ENCODE measurements at places on chromosomes 4 and X.

DNA sequence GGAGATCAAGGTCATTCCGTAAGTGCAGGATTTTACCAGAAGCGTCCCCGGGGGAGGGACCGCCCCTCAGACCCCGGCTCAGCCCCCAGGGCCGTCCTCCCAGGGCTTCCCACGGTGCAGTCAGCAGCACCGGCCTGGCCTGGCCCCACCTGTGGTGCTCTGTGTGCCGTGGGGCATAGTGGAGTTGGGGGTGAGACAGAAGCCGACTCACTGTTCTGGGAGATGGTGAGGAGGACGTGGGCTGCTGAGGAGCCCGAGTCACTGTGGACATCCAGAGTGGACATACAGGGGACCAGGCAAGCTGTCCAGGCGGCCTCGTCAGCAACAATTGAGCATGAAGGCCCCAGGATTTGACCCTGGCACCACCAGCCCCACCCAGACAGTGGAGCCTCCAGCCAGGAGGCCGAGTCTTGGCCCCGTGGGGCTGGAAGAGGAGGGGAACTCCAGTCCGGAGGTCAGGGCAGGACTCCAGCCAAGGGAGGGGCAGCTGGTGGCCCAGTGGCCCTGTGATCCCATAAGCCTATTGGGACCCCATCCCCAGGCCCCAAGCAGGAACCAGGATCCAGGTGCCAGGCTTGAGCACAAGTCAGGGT is 19.1 kb downstream of the ATP5ME start:
- peak; percentile 70 for DNase-seq

DNA sequence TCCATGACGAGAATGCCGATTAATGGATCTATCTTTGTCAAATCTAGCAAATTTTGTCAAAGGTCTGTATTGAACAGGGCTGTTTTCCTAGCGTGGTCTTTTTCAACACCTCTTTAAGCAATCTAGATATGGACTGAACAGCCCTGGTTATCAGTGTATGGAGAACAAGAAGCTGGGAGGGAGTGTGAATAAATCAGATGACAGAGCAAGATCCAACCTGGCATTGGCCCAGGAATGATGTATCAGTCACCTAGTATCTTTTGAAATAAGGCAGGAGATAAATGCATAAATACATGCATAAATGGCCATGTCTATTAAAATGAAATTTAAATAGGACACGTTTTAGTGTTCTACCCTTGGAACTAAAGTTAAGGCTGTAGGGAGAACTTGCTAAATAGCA is 15.7 kb upstream of the AP1S2 start:
- DNase-seq = no peak

DNA sequence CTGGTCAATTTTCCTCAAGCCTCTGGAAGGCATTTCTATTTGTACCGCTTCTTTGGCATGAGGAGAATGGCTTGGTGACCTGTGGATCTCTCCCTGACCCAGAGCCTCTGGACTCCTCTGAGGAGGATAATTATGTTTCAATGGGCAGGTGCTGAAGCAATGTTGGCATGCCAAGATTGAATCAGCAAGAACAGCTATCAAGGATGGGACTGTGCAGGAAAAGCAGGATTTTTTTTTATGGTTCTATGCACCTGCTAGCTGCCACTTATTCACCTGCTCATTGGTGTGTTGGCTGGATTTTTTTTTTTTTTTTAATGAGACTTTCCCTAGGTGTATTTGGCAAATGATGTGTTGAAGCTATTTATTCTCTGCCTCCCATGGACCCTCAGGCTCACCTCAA is 821.2 kb downstream of the RPA4 start:
- no peak for DNase-seq

DNA sequence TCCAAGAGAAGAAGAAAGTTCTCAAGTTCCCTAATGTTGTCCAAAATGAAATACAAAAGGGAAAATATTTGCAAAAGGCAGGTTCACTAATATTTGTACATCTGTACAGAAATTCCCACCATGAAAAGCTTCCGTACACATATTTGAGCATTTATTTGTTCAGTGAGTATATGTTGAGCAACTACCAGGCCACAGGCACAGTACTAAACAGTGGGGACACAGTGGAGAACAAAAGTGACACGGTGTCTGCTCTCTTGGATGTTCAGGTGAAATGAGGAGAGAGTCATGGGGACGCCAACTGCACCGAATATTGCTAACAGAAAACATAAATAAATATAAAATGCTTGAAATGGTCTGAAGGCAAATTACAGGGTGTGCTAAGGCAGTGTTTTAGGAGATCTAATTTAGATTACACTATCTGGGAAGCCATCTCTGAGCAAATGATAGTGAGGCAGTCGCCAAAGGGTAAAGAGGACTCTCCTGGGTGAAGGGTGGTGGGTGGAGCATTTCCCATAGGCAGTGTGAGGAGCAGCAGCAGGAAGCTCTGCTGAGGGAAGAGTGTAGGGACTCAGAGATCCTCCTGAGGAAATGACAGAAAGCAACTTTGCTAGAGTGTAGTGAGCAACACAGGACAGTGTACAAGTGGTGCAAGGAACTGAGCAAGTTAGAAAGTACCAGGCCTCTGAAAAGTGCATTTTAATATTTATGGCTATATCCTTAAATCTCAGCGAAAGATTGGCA is 375.2 kb downstream of the GALNTL6 start:
- no peak for DNase-seq

DNA sequence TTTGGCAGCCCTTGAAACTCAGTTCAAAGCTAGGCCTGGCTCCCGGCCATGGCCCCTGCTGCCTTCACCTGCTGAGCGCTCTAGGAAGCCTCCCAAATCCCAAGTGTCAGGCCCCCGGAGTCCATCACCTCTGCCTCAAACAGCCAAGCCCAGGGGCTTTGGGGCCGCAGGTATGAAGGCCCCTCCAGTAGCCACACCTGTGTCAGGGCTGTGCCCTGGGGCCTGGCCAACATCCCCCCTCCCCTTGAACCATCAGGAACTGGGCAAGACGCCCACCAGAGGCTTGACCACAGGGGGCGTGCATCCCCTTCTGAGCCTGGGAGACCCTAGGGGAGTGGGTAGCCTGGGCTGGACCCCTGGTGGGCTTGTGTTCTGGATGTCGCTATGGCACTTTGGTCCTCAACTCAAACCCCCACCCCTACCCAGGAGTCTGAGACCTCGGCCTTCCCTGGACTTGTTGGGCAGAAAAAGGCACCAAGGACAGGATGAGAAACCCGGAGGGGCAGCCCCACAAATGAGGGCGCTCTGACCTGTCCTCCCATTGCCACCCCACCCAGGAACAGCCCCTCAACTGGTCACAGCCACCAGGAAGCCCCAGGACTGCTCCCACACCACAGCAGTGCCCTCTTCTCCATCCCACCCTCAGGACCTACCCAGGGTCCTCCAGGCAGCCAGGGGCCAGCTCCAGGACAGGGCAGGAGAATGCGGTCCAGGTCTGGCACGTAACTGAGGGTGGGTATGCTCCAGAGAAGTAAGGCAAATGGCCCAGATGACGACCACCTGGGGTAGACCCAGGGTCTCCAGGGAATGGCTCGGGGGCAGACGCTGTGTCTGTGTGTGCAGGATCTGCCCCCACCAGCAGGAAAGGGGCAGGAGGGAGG is 4.2 kb upstream of the SLBP start:
- no peak for DNase-seq

DNA sequence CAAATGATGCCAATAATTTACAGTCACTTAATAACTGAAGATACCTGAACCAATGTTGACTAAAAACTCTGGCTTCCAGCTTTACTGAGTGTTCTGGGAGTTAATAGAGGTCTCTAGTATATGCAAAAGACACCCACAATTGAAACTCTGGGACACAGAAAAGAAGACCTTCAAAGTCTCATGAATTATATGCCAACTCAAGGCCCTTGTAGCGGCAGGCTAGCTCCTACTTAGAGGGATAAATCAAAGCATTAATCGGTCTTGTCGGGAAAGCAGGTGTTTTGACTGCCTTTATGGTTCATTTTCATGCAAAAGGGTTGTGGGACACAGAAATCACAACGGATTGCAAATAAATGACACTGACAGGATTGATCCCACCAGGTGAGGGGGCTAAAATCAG is 55.9 kb downstream of the PCDH18 start:
- DNase-seq = no peak

DNA sequence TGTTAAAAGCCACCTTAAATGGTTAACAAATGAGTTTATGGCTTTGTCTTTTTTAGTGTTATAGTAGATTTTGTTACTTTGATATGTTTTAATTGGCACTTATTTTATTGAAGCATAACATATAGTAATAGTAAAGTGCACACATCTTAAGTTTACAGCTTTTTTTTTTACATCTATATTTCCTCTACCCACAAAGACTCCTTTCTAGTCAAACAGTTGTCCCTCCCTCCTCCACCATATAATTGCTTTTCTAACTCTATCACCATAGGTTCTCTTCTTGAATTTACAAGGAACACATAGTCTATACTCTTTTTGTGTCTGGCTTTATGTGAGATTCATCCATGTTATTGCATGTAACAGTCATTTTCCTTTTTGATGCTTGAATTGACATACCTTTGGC is 71.5 kb downstream of the PDK3 start:
- DNase-seq = no peak

DNA sequence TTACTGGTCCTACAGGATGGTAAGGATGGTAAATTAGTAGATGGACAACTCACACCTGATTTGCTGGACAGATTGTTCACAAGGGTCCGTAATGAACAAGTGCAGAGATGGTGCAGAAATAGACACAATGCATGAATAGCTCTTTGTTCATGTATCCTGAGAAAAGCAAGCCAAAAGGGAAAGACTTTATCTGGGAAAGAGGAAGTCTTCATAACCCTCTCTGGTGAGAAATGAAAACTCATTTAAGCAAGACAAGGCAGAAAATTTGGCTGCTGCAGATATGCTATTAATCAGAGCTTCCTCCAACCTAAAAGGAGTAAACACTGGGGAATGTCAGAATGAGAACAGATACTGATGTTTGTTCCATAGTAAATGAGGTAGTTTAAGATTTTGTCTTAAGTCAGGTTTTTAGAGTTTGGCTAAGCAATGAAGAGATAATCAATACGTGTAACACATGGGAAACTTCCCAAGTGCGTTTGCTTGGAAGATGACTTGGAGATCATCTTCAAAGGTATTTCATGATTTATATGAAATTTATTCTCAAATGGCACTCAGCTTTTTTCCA is 152.4 kb upstream of the BMPR1B start:
- no peak for DNase-seq

- no peak for DNase-seq
These were observed 9.2 kb downstream of the NDUFA1 start for GRCh38 chrX:119880552-119881437.

- peak; percentile 39 for DNase-seq
These were observed 55.4 kb downstream of the MAML3 start for GRCh38 chr4:140098455-140099160.

- DNase-seq = no peak
These were observed 422.6 kb upstream of the GALNTL6 start for GRCh38 chr4:171390626-171391025.

- no peak for DNase-seq
These were observed 93.2 kb downstream of the IL1RAPL2 start for GRCh38 chrX:104659005-104659744.

DNA sequence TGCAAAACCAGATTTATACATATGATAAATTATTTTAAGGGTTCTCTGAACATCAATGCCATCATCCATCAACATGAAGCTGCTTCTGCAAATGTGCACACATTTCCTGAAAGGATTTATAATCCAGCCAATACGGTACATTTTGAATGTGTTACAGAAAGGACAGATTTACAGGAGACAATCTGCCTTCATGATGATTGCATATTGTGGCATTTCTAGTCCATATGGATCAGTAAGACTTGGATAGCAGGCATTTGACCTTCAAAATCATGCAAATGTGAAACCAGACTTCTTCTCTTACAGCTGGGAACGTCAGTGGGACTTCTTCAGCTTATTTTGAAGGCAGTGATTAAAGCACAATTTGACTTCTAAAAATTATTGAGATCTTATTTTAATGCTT is 217.3 kb upstream of the GK2 start:
- DNase-seq = no peak

GRCh38 chr4:40747207-40747835 is 2.4 kb upstream of the NSUN7 start:
- no peak for DNase-seq

DNA sequence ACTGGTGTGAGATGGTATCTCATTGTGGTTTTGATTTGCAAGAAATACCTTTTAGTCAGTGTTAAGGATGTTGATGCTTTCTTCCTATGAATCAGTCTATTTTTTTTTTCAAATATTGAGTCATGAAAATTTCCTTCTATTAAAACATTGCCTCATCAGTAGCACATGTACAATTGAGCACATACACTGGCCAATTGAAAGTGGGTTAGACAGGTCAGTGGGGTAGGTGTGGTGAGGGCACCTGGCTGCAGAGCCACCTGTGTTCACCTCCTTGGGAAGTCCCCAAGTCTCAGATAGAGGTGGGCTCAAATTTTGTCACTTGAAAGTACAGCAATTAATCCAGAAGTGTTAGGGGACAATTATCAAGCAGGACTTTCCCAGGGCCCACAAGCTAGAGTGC is 243.7 kb downstream of the SPRY1 start:
- DNase-seq = no peak

DNA sequence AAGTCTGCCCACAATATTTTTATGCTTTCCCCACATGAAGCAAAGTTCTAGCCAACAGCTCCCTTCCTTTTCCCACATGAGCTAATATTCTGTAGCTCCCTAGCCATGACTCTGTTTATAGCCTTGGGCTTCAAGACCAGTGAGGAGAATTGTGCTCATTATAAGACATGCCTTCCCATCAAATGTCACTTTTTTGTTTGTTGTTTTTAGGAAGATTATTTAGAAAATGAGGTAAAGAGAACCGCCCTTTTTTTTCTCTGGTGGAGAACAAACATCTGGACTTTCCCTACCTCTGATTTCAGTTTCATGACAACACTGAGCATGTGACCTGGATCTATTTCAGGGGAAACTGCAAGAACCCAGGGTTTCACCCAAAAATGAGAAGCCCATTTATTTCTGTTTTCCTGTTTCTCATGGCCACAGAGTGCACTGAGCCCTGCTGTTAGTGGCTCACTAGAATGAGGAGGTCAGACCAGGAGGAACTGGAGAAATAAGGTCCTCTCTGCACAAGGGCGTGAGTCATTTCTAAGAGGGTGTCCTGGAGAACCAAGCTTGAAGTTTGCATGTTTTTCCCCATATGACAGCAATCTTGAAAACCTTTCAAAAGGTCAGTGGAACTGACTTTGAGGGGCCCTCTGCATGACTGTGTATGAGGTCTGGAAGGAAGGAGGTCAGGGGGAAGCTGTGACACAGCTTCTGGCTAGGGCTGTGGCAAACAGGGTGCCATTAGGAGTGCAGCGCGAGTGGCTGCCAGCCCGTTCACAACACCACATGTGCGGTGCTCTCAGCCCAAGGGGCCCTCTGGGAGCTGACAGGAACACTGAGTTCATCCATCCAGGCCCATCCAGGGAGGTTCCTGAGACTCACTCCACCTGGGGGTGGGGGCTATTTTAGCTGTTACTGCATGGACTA is 55.2 kb downstream of the CHST7 start:
- DNase-seq = no peak

- DNase-seq = no peak
These were observed 9.1 kb downstream of the OCRL start for GRCh38 chrX:129549124-129549523.

DNA sequence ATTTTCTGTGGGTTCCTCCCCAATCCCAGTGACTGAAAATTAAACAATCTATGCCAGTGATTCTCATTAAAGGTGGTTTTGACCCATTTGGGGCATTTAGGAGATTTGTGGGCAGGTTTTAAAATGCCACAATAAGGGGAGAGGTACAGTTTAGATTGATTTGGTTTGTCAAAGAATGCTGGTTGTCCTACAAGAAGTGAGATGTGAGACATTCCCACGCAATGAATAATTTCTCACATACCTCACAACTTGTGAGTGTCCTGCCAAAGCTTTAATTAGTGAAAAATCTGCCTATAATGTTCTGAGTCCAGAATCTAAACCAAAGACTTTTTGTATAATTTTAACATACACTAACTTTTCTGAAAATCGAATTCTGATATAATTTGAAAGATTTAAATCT is 199.4 kb downstream of the MAPK10 start:
- no peak for DNase-seq
